D721Med (cell line): ENCODE measurements at places on chromosomes 5 and 9.

DNA sequence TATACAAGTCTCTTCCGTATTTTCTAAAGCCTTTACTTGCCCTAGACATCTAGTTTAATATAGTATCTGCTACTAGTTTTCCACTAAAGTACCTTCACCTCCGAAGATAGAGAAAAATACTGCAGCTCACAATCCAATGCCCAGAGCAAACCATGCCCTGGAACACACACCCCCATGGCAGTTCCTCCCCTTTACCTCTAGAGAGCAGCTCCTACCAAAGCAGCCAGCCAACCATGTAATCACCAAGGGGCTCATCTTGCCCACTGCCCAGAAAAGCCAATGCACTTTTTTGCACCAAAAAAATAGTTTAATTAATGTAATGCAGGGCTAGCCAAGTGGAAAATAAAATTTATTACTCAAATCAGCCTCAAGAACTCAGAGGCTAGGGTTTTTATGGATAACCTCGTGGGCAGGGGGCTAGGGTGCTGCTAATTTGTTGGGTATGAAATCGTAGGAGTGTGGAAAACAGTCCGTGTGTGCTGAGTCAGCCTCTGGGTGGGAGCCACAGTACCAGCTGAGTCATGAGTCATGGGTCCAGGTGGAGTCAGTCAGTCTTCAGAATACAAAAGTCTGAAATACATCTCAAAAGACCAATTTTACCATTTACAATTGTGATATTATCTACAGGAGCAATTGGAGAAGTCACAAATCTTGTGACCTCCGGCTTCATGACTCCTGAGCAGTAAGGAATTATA is 120.1 kb upstream of the ACO1 start:
- DNase-seq: no peak

- peak; percentile 60 for DNase-seq
Observed at GRCh38 chr9:132769906-132770769, 99.9 kb downstream of the GTF3C4 start.

DNA sequence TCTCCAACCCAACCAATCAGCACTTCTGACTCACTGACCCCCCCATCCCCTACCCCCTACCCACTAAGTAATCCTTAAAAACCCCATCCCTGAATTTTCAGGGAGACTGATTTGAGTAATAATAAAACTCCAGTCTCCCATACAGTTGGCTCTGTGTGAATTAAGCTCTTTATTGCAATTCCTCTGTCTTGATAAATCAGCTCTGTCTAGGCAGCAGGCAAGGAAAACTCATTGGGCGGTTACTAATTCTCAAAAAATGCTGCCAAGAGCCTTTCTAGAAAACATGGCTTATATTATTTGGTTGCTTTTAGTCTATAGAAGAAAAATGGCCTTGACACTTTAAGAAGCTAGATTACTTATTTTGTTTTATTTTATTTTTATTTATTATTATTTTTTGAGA is 131.7 kb downstream of the SUSD1 start:
- DNase-seq: no peak

- DNase-seq: no peak
Observed at GRCh38 chr5:90054612-90055011, 354.9 kb downstream of the CETN3 start.

DNA sequence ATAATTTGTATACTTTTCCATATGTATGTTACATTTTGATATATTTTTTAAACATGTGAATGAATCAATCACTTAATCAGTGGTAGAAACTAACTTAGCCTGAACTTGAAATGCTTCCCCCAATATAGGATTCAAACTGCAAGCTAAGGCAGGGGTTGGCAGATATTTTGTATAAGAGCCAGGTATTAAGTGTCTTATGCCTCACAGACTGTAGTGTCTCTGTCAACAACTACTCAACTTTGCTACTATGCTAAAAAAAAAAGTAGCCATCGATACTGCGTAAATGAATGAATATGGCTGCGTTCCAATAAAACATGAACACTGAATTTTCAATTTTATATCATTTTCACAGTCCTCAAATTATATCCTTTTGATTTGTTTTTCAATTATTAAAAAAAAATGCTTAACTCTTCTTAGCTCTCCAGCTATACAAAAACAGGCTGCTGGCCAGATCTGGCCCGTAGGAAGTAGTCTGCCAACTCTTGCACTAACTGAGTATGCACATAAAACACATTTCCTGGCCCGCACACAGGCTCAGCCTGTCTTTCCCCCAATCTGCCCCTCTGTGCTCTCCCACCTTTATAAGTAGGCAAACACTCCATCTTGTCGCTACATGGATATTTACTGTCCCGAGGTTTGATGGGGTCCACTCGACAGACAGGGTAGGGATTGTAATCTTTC is 91.8 kb downstream of the SAXO1 start:
- no peak for DNase-seq

DNA sequence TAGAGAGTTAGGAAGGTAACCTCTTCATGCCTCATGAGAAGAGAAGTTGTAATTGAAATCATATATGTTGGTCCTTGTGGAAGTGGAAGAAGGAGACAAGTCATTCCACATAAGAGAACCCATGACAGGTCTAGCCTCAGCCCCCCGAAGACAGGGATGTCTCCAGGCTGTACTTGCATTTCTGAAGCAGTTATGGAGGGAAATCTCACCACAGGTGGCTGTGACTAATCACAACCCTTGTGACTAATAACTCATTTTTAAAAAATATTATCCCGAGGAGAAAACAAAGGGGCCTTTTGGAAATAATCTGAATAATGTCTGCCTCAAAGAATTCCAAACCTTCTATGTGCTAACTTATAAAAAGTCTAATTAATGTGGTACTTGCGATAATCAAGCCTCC is 262.1 kb upstream of the RPS23 start:
- DNase-seq: no peak

GRCh38 chr9:133610845-133611244 is 1.7 kb upstream of the FAM163B start:
- no peak for DNase-seq

DNA sequence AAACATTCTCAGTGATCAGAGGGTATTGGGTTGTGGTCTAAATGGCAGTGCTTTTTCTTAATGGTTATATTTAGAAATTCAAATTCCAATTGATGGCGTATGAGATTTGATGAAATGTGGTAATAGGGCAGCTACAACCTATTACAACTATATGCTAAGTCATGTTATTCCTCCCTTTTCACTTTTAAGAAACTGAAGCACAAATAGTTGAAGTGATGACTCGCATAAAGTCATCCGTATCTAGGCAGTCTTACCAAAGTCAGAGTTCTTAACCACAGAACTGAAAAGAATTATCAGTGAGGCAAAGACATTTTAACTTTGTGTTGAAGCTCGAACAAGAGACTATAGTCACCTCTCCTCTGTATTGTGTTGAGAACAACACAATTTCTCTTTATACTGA is 28.2 kb downstream of the C9orf152 start:
- DNase-seq: no peak

GRCh38 chr9:95031711-95032461 is 285.6 kb downstream of the FANCC start:
- no peak for DNase-seq

GRCh38 chr9:78578072-78578471 is 281.1 kb downstream of the PSAT1 start:
- DNase-seq: no peak

DNA sequence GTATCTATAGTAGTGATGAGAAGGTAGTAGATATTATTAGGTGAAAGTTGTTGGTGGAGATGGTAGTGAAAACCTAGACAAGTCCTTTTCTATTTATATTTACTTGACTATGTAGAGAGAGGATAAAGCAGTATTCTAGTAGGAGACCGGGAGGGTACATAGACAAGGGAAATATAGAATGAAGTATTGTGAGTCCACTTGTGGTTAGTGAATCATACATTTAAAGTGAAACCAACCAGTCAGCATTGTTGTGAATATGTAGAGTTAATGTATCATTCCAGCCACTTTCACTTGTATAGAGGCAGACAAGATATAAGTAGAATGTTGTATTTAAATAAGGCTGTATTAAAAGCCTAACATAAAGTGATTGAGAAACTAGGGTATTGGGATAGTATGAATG is 1711.3 kb upstream of the ACO1 start:
- DNase-seq: no peak

DNA sequence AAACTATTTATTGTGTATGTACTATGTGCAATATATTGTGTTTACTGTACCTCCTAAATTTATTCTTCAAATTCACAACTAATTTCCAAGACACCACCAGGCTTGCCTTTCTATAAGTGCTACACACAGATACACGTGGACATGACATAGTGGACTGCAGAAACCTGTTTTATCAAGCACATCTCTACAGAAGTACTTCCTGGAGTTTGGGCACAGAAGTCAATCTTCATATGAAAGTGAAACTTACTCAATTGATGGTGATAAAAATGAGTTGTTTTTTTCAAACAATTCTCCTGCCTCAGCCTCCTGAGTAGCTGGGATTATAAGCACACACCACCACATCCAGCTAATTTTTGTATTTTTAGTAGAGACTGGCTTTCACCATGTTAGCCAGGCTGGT is 57.6 kb downstream of the NLN start:
- no peak for DNase-seq

GRCh38 chr5:100313657-100314056 is 221.5 kb upstream of the FAM174A start:
- no peak for DNase-seq

- peak; percentile 55 for DNase-seq
Observed at GRCh38 chr9:95494022-95494415, 22.8 kb downstream of the PTCH1 start.

GRCh38 chr9:125549039-125549438 is 158.0 kb downstream of the MAPKAP1 start:
- DNase-seq: no peak

- DNase-seq: no peak
Observed at GRCh38 chr5:34529581-34530331, 126.4 kb upstream of the RAI14 start.

DNA sequence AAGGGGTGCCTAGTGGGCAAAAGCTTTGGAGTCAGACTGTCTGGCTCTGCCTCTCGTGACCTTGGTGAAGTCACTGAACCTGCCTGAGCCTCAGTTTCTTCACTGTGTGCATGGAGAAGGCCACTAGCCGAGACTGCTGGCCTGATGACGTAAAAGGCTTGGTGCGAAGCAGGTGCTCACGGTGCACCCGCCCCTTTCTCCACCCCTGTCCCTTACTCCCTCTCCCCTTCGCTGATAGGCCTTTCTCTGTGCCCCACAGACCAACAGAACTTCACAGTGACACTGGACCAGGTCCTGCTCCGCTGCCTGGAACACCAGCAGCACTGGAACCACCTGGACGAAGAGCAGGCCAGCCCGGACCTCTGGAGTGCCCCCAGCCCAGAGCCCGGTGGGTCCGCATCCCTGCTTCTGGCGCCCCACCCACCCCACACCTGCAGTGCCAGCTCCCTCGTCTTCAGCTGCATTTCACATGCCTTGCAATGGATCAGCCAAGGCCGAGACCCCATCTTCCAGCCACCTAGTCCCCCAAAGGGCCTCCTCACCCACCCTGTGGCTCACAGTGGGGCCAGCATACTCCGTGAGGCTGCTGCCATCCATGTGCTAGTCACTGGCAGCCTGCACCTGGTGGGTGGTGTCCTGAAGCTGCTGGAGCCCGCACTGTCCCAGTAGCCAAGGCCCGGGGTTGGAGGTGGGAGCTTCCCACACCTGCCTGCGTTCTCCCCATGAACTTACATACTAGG is 10.4 kb downstream of the FPGS start:
- DNase-seq: no peak

DNA sequence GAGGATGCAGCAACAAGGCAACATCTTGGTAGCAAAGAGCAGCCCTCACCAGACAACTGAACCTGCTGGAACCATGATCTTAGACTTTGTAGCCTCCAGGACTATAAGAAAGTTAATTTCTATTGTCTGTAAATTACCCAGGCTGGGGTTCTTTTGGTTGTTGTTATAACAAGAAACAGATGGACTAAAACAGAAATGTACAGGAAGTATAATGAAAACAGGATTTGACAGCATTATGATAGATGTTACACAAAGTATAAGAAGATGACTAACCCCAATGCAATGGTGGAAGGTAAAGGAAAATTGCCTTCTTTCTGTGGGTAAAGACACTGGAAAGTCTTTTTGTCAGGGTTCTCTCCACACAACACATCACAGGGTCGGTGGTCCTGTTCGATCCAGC is 204.2 kb downstream of the SGCD start:
- DNase-seq: no peak

GRCh38 chr5:150409638-150410523 is 2.8 kb downstream of the CD74 start:
- DNase-seq: peak; percentile 96

DNA sequence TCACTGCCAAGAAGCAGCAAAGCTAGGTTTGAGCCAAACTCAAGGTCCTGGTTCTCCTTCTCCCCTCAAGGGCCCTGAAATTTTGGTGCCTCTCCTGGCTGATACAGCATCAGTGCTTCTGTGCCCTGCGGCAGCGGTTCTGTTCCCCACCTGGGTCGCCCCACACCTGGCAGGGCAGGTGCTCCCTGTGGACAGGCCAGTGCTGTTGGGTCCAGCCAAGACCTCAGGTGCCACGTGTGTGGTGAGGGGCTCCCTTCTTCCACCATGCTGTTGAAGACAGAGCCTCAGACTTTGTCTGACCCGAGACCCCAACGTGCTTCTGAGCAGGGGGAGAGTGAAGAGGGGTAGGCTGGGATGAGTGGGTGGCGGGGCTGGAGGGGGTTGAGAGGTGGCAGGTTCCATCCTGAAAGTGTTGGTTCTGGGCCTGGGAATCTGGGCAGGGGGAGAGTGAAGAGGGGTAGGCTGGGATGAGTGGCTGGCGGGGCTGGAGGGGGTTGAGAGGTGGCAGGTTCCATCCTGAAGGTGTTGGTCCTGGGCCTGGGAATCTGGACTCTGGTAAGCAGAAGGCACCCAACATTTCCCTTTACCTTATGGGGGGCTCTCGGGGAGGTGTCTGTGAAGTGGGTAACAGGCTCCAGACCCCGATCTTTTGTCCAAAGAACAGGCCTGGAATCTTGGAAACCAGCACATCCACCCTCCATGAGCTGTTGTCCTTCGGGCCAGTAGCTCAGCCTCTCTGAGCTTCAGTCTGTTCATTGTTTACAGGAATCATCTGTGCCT is 2.3 kb downstream of the PLEKHG4B start:
- no peak for DNase-seq

GRCh38 chr5:144468571-144468970 is 297.9 kb downstream of the KCTD16 start:
- DNase-seq: no peak

DNA sequence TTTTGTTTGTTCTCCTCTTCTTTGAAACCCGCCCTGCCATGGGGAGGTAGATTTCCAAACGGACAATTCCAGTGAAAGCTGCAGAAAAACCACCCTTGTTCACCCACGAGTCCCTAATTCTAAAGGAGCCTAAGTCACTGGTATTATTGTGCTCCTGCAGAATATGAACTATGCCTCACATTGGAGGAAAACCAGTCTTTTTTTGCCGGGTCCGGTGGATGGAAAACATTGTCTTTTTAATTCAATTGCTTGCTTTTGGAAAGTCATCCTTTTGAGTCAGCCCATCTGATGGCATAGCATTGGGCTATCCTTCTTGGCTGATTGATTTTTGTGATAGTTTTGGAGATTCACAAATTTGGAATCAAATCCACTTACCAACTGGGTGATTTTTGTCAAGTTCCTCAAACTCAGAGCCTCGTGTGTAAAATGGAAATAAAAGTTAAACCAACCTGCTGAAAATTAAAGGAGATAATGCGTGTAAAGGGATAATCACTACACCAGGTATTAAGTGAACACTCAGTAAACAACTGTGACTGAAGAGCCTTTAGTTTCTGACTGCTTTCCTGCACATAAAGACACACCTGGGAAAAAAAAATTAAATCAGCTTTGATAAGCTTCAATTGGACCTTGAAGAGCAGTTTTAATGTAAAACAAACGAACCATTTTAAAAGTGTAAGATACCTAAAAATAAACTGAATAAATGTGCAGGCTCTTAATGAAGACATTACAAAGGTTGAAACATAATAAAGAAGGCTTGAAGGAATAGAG is 780 bp upstream of the CCNJL start:
- DNase-seq: no peak

- DNase-seq: no peak
Observed at GRCh38 chr5:15789642-15790041, 289.7 kb downstream of the FBXL7 start.
